GM12864 (cell line): ENCODE measurements at places on chromosomes 2 and 18.

- no peak for DNase-seq
Measured at GRCh38 chr18:54192415-54192814, 32.1 kb downstream of the MBD2 start.

- no peak for DNase-seq
Measured at GRCh38 chr2:211453311-211453887, 897.0 kb downstream of the CPS1 start.

GRCh38 chr2:232395586-232395985 lies 11.1 kb upstream of the ALPG start:
- DNase-seq = no peak

DNA sequence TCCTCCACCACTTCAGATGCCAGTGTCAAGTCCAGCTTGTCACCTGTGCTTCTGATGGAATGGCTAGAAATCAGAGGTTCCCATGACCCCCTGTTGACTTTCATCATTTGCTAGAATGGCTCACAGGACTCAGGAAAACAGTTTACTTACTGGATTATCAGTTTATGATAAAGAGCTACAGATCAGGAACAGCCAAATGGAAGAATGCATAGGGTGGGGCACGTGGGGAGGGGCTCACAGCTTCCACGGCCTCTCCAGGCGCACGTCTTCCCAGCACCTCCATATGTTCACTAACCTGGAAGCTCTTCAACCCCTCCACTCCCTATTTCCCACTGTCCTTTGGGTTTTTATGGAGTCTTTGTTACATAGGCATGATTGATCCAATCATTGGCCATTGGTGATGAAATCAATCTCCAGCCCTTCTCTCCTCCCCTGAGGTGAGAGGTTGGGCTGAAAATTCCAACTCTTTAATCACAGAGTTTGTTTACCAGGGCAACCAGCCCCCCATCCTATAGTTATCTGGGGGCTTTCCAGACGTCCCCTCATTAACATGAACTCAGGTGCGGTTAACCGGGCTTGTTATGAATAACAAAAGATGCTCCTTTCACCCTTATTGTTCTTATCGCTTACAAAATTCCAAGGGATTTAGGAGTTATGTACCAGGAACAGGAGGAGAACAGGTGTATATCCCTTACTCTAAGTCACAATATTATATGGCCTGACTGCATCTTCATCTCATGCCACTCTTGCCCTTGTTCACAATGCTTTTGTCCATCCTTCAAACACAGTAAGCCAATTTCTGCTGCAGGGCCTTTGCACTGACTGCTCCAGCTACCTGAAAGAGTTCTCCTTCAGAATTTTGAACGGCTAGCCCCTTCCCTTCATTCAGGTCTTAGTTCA lies 35.2 kb downstream of the ANXA4 start:
- DNase-seq = no peak

DNA sequence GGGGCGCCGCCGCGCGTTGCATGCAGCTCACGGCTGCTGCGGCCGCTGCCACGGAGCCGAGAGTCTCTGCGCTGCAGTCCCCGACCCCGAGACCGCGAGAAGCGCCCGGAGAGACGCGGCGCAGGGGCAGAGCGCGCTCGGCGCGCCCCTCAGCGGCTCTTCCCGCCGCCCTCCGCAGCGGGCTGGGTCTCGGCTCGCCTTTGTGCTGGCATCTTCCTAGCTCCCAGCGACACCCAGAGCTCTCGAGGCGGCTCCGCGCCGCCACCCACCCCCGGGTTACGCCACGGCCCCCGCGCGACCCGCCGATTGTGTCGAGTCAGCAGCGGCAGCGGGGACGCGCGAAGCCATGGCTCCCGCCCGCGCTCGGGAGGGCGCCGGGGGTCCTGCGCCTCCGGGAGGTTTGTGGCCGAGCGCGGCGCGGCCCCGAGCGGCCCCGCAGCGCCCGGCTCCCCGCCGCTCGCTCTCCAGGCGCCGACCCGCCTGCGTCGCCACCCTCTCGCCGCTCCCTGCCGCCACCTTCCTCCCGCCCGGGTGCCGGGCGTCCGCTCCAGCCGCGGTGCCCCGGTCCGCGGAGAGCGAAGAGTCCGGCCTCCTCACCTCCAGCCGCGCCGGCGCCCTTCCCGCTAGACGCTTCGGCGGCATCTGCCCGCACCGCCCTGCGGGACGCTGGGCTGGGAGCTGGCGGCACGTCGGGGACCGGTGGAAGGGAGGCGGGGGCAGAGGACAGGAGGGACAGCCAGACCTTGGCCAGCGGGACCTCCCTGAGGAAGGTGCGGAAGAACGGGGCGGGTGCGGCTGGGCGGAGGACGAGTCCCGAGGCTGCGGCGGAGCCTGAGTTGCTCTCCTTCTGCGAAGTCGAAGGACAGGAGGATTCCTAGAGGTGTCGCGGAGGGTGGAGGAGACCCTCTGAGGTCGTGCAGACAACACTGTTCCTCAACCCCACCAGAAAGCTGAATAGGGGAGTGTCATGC lies 46.3 kb upstream of the CCDC150 start:
- DNase-seq = no peak

GRCh38 chr2:65278531-65278981 lies 50.9 kb downstream of the ACTR2 start:
- DNase-seq = no peak

DNA sequence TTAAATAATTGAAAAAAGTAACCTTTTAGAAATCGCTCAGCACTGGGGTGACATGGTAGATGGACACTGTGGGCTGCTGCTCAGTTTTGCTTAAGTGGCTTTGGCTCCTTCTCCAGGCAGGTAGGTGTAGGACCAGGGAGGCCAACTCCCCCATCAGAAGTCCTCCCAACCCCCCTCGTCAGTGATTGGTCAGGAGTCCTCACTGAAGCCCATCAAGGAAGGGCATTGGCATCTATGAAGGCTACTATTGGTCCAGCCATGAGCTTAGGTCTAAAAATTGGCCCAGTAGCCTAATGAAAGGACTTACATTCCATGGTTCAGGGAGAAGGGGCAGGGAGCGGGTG lies 34.7 kb downstream of the ST3GAL5 start:
- no peak for DNase-seq

DNA sequence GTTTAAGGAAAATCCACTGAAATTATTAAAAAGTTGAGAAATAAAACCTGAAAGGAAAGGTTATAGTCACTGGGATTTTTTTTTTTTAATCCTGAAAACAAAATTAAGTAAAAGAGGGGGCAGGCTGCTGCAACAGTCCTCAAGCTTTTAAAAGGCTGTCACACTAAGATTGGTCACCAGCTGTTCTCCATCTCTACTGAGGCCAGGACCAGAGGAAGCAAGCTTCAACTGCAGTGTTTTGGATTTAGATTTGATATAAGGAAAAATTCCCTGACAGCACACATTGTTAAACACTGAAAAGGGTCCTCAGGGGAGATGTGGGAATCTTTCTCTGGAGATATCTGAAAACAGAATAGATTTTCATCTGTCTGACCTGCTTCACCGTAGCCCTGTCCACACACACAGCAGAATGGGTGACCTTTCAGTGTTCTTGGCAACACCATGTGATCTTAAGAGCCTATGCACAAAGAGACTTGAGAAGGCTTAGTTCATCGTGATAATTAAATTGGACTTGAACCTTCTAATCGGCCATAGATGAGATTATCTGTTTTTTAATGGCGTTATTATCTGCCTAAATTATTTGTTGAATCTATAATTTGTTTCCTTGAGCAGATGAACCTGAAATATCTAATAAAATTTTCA lies 132.0 kb upstream of the BOD1L2 start:
- DNase-seq = no peak

- DNase-seq = no peak
Measured at GRCh38 chr2:132790207-132790785, 120.3 kb upstream of the LYPD1 start.

DNA sequence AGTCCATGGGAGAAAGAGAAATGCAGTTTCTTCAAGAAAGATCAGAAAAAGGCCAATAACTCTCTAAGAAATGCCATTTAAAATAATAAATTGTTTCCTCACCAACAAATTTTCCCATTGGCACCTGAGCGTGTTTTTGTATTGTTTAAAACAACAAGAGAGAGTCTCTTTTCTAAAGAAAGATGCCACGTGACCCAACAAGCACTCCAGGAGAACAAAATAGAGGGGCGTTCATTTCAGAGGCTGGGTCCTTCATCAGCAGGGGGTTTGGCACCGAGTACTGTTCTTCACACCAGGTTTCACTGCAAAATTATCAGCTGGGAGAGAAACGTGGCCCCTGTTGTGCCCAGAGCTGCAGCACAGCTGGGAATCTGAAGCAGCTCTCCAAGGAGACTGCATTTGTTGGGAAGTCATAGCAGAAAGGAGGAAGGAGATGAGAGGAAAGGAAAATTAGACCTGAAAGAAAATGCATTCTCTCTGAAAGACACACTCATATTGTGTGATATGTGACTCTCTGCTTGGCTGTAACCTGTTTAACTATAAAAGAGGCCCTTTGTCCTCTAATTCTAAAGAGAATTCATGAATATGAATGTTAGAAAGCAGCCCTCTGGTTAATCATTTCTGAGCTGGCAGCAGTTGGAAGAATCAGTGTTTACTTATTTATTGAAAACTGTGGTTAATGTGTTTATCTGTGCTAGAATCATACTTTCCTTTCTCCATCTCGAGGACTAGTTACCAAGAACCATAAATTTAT lies 205.3 kb upstream of the CDH20 start:
- DNase-seq = no peak
